ENCODE measurements at places on chromosomes 1 and 21.

DNA sequence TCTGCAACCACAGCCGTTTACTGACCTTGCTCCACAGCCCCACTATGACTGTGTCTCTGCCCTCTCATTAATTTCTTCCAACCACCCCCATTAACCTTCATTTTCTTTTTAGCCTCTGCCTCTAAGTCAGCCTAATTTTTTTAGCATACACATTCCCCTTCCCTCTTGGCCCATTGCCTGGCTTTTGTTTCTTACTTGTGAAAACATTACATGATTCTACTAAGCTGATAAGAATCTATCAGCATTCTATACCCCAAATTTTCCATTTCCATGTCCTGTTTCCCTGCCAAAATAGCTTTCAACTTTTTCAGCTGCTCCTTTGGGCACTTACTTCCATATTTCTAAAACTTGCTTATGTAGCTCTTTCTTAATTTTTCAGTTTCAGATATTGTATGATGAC is 79.8 kb downstream of the PCP4 start:
- no peak for DNase-seq

DNA sequence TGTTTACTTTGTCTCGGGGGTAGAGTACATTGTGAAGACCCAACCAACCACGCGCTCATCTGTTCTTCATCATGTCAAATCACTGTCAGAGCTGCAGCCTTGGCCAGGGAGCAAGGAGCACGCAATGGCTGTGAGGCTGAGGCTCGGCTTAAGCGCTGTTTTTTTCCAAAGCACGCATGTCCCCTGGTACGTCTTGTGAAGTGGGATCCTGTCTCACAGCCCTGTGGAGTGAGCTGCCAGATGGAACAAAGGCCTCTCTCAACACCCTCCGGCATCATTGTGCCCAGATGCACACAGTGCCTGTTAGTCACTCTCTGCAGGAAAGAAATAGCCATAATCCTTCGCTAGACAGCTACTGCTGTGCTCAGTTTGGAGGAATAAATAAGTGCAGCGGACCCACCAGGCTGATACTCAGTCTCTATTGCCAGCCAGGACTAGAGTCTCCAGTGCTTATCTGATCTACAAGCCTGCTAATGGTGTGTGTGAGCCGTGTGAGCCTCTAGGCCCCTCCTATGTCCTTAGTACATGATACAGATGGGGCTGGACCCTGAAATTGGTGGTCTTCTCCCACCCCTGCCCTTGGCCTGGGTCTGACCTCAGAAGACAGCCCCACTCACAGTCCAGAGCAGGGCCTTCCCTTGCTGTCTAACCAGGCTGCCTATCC is 91.3 kb upstream of the COA6 start:
- DNase-seq, result no peak

DNA sequence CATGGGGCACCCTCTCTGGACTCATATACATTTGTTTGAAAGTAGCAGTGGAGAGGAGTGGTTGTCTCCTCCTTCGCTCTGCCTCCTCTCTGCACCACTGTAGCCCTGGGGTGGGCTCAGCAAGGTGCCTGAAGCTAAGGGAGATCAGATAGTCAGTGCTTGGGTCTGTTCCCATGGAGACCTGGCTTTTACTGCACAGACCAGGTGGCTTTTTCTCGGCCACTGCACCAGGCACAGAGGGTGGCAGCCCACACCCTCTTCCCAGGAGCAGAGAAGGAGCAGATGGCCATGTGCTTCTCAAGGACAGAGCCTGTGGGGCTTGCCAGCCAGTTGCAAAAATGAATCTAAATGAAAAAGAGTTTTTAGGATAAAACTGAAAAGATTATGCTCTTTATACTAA is 123.4 kb upstream of the KCNK1 start:
- DNase-seq, result no peak

DNA sequence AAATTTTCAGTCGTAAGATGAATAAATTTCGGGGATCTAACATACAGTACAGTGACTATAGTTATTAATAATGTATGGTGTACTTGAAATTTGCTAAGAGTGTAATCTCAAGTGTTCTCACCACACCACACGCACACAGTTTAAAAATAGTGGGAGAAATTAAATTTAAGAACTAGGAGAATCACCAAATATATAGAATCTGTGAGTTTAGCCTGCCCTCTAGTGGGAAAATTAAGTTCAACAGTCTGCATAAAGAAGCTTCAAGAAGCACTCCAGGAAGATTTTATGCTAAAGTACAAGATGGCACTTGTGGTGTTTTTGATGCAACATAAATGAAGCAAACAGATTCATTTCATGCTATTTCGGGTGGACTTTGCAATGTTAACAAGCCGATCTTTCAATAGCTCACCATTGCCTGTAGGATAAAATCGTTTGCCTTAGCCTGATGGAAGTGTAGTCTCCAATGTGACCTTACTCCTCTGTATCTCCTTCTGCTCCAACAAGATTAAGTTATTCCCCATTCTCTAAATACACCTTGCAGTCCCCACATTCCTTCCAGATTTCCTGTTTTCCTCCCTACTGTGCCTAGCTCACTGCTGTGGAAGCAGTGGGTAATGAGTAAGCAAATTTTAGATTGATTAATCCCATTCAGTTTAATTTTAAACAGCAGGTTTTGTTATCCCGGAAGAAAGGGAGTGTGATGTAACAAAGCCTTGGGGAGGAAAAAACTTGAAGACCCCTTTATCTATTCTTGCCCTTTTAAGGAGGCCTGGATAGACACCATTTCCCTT is 8.7 kb upstream of the PIK3C2B start:
- DNase-seq, result peak; percentile 79

DNA sequence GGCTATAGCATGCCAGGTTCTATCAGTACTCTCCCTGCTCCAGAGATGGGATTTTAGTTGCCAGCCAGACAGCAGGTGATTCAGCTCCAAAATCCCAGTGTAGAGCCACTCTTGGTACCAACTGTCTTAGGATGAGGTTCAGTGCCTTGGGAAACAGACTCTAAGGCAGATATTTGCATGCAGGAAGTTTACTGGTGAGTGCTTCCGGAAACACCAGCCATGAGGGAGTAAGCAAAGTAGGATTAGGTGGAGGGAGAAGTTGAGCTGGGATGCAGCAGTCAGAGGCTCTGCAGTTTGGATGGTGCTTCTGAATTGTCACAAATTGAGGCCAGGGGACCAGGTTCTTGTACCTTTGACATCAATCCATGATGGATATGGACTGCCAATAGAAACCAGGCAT is 207.5 kb upstream of the JUN start:
- DNase-seq, result no peak

GRCh38 chr1:87956072-87956471 is 627.4 kb downstream of the LMO4 start:
- no peak for DNase-seq

GRCh38 chr1:33634143-33634542 is 161.7 kb downstream of the ZSCAN20 start:
- no peak for DNase-seq

DNA sequence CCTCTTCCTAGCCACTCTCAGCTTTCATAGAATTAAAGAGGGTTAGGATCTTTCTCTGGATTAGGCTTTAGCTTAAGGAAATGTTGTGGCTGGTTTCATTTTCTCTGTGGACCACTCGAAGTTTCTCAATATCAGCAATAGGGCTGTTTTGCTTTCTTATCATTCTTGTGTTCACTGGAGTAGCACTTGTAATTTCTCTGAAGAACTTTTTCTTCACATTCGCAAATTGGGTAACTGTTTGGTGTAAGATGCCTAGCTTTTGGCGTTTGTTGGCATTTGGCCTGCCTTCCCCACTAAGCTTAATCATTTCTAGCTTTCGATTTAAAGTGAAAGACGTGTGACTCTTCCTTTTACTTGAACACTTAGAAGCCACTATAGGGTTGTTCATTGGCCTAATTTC is 210.8 kb upstream of the PROX1 start:
- no peak for DNase-seq

- no peak for DNase-seq
These were observed 38.5 kb upstream of the SLC19A1 start for GRCh38 chr21:45580576-45581321.

GRCh38 chr1:68819190-68819829 is 322.4 kb upstream of the DEPDC1 start:
- DNase-seq, result no peak

Measured in kidney capillary endothelial cell (primary cell).